Heart left ventricle (tissue), 16 donors: ENCODE measurements at places on chromosomes 12 and 14. TPM values are rescaled to one million over a fixed set of nuclear protein-coding genes. Genes with fewer than 3 reads are reported as not detected.

DNA sequence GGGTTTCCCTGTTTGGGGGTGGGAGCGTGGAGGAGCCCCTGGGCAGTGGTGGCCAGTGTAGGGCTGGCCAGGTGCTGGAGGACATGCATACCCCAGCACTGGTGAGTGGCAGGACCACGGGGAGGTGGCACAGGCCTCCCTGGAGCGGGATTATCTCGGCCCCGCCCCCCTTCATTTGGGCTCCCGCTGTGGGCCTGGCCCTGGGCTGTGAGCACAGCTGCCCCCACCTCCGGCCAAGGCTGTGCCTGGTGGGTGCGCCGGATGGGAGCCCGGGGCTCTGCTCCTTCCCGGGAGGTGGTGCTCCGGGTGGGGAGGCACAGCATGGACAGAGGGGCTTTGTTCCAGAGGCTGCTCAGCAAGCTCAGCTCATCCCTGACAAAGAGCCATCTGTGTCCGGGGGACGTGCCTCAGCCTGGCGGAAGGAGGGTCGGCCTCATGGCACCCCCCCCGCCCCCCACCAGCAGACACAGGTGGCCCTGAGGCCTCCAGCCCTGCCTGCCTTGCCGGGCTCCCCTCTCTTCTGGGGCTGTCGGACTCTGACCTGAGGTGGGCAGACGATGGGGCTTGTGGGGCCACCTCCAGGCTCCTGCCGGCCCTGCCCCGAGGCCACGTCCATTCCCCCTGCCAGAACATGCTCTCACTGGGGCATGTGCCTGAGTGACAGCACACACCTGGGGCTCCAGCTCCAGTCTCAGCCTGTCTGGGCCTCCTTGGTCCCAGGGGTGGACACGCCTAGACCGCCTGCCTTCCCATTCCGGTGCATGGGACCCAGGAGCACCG, 8.4 kb downstream of the TEDC1 start:
- no peak overlapping the region for H3K27ac ChIP-seq
- H3K36me3 ChIP-seq, result no peaks in the 10 kb centered on the region
- no peak overlapping the region for H3K4me3 ChIP-seq
- H3K4me1 ChIP-seq, result no peaks in the 10 kb centered on the region
- no peaks in the 10 kb centered on the region for H3K27me3 ChIP-seq

GRCh38 chr14:100298551-100299237, 7.5 kb downstream of the SLC25A29 start:
- H3K36me3 ChIP-seq, result no peaks in the 10 kb centered on the region
- DNase-seq, result no peak
- no peak overlapping the region for H3K4me3 ChIP-seq
- no peak overlapping the region for H3K27ac ChIP-seq

- H3K27ac ChIP-seq, result no peak overlapping the region
- no peaks in the 10 kb centered on the region for H3K36me3 ChIP-seq
- no peak for DNase-seq
- H3K27me3 ChIP-seq, result no peaks in the 10 kb centered on the region
These were observed 122.7 kb upstream of the LMNTD1 start for GRCh38 chr12:25675808-25676207.

DNA sequence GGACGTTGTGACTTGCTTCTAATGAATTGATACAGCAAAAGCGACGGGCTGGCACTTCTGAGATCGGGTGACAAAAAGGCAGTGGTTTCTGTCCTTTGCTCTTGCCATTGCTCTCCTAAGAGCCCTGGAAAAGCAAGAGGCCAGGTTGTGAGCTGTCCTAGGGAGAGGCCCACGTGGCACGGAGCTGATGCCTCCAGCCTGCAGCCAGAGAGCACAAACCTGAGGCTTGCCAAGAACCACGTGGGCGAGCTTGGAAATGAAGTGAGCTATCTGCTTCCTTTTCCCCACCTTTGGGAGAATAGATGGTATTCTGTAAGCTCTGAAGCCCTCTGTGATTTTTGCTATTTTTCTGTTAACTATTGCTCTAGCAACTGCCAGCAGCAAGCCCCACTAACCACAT, 26.4 kb upstream of the NOS1 start:
- H3K4me3 ChIP-seq, result no peak overlapping the region
- no peaks in the 10 kb centered on the region for H3K27me3 ChIP-seq
- H3K27ac ChIP-seq, result no peak overlapping the region
- H3K4me1 ChIP-seq, result no peaks in the 10 kb centered on the region
- no peak for DNase-seq

- H3K36me3 ChIP-seq, result no peaks in the 10 kb centered on the region
- peaks cover 4% of the 10 kb centered on the region for H3K4me1 ChIP-seq
- H3K27ac ChIP-seq, result no peak overlapping the region
- no peak for DNase-seq
These were observed 66.6 kb downstream of the DIO3 start for GRCh38 chr14:101627915-101628262.

Gene TDRD9
- total RNA-seq, result 5.9 TPM

GRCh38 chr14:80356413-80356812, 145.1 kb upstream of the DIO2 start:
- DNase-seq, result no peak
- H3K27me3 ChIP-seq, result no peaks in the 10 kb centered on the region
- no peaks in the 10 kb centered on the region for H3K36me3 ChIP-seq

GRCh38 chr14:104348741-104349140, 210.4 kb downstream of the KIF26A start:
- no peak overlapping the region for H3K4me3 ChIP-seq
- no peak overlapping the region for H3K27ac ChIP-seq

Gene LHX5
- total RNA-seq, result not detected

Gene RNF212B
- not detected for total RNA-seq

- H3K27ac ChIP-seq, result no peak overlapping the region
- no peaks in the 10 kb centered on the region for H3K36me3 ChIP-seq
- H3K27me3 ChIP-seq, result no peaks in the 10 kb centered on the region
- DNase-seq, result no peak
- no peaks in the 10 kb centered on the region for H3K4me1 ChIP-seq
These were observed 87.2 kb upstream of the KRAS start for GRCh38 chr12:25337916-25338315.

DNA sequence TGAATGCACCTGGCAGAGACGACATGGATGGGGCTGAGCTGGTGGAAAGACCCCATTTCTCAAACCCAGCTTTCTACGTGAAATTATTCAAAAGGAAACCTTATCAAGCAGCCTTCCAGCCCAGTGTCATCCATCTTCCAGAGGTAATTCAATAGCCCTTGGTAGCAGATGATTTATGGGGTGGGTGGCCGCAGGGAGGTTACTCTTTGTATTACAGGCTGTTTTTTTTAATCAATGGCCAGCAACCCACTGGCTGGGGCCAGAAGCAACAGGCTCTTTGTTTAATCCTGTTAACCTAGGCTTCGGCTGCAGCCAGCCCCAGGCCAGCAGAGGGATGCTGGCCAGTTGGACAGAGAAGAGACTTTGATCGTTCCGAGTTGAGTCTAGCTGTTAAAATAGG, 139.8 kb upstream of the SRRM4 start:
- H3K4me3 ChIP-seq, result no peak overlapping the region
- no peak overlapping the region for H3K27ac ChIP-seq
- DNase-seq, result no peak
- H3K4me1 ChIP-seq, result no peaks in the 10 kb centered on the region
- H3K36me3 ChIP-seq, result no peaks in the 10 kb centered on the region
- no peaks in the 10 kb centered on the region for H3K27me3 ChIP-seq

DNA sequence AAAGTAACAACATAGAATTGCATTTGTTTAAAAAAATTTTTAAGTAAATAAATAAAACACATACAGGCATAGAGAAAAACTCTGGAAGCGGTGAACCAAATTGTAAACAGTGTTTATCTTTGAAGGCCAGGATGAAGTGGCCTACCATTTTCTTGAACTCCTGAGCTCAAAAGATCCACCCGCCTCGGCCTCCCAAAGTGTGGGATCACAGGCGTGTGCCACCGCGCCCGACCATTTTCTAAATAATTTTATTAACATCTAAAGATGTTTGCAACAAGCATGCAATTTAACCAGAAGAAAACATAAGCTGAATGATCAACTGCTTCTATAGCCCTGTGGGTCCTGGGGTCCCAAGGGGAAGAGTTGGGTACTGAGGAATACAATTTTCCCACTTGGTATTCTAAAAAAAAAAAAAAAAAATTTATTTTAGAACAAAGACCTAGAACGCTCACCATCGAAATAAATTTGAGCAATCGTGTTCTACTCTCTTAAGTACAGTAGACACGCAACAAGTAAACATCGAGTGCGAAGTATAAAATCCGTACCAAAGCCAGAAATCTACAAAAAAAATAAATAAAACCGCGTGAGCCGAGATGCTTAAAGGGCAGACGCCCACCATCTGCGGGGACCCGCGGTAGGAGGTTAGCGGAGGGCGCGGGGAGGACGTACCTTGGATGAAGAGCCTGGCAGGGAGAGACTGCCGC, 484 bp downstream of the MIS18BP1 start:
- no peaks in the 10 kb centered on the region for H3K36me3 ChIP-seq
- H3K4me1 ChIP-seq, result peaks cover 59% of the 10 kb centered on the region
- H3K27me3 ChIP-seq, result no peaks in the 10 kb centered on the region
- peak overlapping the region; percentile 84 for H3K4me3 ChIP-seq
- H3K27ac ChIP-seq, result peak overlapping the region; percentile 98

- no peaks in the 10 kb centered on the region for H3K27me3 ChIP-seq
- no peak overlapping the region for H3K4me3 ChIP-seq
- peaks cover 17% of the 10 kb centered on the region for H3K4me1 ChIP-seq
- DNase-seq, result no peak
These were observed 14.4 kb upstream of the TCP11L2 start for GRCh38 chr12:106288101-106288493.
